Activated CD8-positive, alpha-beta memory T cell treated with anti-CD3 and anti-CD28 coated beads for 1 hour (primary cell): ENCODE measurements at places on chromosomes 3 and 15.

- DNase-seq, result no peak
Observed at GRCh38 chr15:68990231-68990991, 24.1 kb upstream of the NOX5 start.

GRCh38 chr3:64187065-64187959 is 38.0 kb downstream of the PRICKLE2 start:
- DNase-seq, result no peak

DNA sequence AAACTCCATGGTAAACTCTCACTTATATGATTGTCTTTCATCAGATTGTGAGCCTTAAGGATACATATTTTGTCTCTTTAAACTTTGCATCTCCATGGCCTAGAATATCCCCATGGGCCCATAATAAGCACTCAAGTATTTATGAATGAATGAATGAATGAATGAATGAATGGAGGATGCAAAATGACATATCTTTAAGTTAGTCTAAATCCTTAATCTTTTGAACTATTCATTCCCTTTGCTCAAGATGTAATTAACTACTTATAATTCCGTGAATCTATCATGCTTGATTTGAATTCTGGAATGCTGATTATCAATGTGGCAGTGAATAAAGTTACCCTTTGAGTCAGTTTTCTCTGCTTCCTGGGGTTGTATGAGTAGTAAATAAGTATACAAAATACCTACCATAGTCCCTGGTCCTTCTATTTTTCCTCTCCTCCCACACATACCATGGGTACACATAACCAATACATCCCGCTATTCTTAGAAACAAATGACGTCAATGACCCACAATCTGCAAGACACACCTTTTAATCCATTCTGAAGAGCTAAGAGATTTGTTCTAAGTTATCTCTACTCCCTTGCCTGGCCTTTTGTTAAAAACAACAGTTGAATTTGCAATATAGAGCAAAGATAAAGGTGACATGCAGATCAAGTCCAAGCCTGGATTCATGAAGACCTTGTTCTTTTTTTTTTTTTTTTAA is 94.5 kb downstream of the FBN1 start:
- no peak for DNase-seq

GRCh38 chr3:16866571-16866970 is 18.2 kb upstream of the PLCL2 start:
- no peak for DNase-seq

DNA sequence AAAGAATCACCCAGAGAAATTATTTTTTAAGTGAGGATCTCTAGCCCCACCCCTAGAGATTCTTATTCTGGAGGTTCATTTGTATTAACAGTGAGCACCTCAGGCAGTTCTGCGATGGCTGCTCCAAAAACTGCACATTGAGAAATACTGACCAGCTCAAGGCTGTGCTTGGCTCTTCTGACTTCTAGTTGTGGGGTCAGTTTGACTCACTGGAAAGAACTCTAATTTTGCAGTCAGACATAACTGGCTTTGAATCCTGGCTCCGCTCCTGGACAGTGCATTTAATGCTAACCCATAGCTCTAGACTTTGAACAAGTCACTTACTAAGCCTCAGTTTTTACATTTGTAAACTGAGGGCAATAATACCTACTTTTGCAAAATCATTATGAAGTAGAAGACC is 123.6 kb upstream of the SKOR1 start:
- DNase-seq, result no peak

DNA sequence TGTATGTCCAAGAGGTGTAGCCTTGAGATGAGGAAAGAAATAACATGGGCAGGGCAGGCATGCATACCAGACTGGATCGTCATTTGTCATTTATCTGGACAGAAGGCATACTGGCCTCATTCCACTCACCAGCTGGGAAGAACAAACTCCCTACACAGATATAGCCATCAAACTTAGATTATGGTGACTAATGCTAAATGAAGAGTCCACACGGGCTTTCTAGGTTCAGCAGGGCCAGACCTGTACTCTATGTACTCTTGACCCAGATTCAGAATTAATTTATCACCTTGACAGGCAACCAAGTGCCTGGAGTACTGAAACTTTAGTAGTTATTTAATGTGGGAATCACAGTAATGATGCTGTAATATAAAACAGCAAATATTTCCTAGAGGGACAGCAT is 164.3 kb upstream of the IL12A start:
- DNase-seq, result no peak

DNA sequence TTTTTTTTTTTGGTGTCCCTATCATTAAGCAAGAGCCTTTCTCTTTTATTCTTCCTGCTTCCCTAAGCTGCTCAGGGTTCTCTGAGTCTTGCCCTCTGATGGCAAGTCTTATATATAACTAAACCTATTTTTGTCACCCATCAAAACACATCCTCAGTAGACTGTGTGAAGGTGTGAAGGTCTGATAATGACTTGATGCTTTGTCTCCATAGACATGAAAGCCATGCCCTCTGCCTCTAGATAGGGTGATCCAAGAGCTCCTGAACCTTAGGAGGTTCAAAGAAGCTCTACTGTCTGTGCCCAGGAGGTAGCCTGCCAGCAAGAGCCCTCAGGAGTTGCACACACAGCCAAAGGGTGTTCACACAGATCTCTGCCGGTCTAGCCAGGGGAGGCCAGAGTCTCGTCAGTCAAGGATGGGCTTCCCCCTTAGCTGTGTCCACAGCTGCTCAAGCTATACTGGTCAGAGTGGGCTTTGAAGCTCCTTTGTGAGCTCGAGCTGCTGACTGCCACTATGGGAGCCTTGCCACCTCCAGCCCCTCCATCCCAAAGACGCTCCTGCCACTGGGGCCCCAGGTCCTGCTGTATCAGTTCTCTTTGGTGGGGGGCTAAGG is 13.1 kb upstream of the SNX22 start:
- no peak for DNase-seq

DNA sequence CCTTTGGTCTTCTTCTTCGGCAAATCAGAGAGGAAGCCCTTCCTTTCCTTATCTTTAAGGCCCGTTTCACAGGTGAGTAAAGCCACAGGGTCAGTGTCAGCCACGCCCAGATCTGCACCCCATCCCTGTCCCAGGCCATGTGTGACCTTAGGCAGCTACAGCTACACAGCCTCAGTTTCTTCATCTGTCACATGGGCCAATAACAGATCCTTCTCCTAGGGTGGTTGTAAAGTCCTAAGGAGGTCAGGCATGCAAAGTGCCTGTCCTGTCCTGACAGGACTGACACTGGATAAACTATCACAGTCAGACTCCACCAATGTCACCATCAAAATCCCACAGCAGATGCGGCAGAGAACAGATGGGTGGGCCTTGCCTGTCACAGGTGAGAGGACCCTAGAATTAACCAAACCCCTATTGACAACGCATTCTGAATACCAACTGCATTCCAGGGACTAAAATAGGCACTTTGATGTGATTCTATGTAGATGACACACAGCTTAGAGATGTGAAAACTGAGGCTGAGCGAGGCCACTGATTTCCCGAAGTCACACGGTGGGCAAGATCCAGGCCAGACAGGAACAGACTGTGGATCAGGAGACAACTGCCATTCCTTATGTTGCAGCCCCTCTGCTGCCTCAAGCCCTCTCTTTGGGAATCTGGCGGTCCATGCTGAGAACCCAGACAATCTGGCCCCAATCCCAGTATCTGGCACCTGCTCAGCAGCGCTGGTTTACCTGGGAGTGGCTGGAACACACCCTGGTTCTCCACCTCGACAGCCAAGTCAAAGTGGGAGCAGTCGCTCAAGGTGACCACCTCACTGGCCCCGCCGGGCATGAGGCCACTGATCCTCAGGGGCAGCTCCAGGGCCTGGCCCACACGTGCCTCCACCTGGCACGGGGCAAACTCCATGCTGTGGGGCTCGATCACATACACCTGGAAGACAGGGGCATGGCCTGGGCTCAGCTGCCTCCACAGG is 48.7 kb downstream of the NUP210 start:
- no peak for DNase-seq

DNA sequence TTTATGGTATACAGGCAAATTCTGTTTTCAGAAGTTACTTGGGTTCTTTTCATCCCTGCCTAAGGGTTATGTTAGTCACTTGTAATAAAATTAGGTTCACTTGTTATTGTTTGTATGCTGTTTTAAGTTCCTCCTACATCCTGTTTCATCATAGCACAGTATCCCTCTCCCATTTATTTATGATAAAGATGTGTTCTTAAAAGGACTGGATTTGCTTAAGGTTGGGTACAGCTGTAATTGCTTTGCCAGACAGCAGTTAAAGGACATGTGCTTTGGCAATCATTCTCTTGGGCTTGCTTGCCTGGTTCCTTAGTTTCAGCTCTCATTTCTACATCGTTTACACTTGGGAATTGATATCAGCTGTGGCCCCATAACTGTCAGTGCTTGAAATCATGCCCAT is 11.7 kb downstream of the ATP2C1 start:
- DNase-seq, result no peak

GRCh38 chr3:25589783-25590258 is 74.9 kb downstream of the TOP2B start:
- DNase-seq, result no peak

- no peak for DNase-seq
Observed at GRCh38 chr3:36901588-36901987, 43.3 kb downstream of the TRANK1 start.

DNA sequence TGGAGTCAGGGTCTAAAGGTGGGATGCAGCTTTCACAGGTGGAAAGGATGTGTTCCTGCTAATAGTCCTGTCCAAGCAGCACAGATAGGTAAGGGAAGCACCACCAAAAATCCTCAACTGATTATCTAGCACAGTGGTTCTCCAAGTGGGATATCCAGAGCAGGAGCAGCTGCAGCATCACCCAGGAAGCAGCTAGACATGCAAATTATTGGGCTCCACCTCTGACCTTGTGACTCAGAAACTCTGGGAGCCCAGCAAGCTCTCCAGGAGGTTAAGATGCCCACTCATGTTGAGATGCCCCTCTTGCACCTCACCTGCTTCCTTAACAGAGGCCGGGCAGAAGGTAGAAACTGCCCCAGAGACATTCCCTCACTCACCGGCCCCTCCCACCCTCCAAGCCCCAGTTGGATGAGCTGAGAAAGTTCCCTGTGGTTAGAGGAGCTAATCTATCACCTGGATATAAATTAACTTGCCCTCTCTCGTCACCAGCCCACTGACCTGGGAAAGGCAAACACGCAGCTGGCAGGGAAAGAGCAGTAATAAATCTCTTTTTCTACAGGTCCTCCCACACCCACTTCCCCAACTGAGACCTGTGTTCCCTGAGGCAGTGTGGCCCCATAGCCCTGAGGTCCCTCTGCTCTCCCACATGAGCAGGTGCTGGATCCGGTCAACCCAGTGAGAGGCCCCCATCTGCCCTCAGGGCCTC is 39.3 kb downstream of the ADCY5 start:
- no peak for DNase-seq

DNA sequence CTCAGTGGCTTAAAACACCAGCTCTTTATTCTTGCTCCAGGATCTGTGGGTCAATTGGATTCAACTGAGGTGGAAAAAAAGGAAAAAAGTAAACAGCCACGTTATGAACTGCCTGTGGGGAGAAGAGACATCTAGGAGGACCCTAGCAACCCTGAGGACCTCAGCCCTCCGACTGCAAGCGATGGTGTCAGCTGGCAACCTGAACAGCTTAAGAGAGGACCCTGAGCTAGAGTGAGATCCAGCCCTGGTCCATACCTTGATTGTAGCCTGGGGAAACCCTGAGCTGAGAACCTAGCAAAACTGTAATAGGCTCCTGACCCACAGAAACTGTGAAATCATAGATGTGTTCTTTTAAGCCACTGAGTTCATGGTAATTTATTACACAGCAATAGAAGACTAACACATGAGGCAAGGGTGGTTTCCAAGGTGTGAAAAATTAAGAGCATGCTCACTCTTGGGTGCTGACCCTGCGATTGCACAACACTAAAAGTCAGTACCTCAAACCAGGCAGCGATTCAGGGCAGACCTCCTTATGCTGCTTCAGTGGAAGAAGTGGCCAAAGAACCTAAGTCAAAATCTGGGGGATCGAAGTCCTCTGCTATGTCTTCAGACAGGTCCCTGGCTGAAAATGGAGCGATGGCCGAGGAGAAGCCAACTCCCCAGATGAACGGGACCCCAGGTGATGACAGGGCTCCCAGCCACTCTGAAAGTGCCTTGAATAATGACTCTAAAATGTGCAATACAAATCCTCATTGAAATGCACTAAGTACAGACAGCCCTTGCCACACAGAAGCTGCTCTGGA is 57.7 kb downstream of the GASK1A start:
- DNase-seq, result no peak

GRCh38 chr3:184944241-184944640 is 132.3 kb downstream of the VPS8 start:
- DNase-seq, result no peak

GRCh38 chr3:16616083-16616482 is 10.9 kb upstream of the DAZL start:
- DNase-seq, result no peak

DNA sequence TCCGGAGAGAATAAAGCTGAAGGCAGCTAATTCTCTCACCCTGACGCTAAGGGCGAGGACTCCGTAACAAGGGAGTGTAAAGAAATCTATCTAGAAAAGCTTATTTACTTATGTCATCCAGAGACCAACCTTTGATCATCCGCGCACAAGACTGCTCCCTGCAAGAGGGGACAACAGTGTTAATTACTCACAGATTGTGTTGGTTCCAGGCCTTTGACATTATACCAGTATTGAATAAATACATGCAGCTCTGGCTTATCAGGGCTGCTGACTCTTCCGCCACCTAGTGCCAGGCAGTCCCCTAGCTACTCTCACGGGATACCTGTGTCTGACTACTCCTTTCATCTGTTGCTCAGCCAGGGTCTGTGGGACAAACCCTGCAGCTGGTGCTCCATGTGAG is 211.7 kb downstream of the DTWD1 start:
- DNase-seq, result no peak

DNA sequence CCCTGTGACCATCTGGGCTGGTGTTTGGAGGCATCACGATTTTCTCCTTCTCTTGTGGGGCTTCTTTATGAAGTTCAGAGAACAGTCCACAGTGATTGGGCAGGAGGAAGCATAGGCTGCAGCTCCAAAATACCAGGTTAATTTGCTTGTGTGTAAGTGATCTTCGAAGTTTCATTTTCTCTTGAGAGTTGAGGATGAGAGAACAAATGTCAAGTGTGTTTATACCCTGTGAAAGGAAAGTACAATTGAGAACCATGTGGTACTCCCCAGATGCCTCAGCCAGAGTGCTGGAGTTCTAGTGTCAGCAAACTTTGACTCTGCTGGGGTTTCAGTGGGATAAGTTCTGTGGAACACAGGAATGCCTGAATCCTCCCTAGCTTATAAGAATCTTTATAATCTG is 357.1 kb upstream of the CFAP20DC start:
- no peak for DNase-seq
